AG08395 (cell line): ENCODE measurements at places on chromosomes 3 and 15.

- no peak for DNase-seq
Observed at GRCh38 chr3:174659511-174659910, 199.6 kb upstream of the NAALADL2 start.

- no peak for DNase-seq
Observed at GRCh38 chr15:77568014-77568972, 64.4 kb downstream of the LINGO1 start.

DNA sequence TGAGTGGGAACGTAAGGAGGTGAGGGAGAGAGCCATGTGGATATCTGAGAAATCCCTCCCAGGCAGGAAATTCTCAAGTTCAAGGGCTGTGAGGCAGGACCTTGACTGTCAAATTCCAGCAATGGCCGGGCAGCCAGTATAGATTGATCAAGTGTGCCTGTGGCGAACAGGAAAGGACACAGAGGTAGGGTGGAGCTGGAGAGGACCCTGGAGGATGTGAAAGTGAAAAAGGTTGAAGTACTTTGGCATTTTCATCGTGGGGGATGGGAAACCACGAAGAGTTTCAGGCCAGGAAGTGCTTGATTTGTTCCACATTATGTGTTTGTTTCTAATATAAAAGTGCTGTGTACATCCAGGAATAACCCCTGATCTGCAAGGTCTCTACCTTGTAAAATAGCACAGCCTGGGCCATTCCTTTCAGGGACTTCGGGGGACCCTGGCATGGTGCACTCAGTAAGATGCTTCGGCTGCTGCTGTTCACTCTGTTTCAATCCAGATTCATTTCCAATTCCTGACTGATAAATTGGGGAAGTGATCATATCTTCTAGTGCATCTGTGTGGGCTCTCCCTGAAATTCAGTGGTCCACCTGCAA, 156.6 kb downstream of the MCTP2 start:
- DNase-seq, result no peak

DNA sequence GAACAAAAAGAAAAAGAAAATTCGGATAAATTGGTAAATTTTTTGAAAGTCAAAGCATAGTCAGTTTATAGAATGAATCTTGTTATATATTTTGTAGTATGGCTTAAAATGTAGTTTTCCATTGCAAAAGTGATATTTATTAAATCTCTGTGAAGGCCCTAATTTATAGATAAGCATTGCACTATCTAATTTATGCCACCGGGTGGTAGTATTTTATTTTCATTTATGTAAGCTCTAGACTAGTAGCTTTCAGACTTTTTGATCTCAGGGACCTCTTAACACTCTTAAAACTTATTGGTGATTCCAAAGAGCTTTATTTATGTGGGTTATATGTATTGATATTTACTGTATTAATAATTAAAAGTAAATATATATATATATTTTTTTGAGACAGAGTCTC, 133.9 kb upstream of the LRRFIP2 start:
- peak; percentile 23 for DNase-seq

- no peak for DNase-seq
Observed at GRCh38 chr3:14328422-14328821, 74.0 kb upstream of the SLC6A6 start.

GRCh38 chr3:189652042-189652441, 20.9 kb downstream of the TP63 start:
- DNase-seq, result no peak

DNA sequence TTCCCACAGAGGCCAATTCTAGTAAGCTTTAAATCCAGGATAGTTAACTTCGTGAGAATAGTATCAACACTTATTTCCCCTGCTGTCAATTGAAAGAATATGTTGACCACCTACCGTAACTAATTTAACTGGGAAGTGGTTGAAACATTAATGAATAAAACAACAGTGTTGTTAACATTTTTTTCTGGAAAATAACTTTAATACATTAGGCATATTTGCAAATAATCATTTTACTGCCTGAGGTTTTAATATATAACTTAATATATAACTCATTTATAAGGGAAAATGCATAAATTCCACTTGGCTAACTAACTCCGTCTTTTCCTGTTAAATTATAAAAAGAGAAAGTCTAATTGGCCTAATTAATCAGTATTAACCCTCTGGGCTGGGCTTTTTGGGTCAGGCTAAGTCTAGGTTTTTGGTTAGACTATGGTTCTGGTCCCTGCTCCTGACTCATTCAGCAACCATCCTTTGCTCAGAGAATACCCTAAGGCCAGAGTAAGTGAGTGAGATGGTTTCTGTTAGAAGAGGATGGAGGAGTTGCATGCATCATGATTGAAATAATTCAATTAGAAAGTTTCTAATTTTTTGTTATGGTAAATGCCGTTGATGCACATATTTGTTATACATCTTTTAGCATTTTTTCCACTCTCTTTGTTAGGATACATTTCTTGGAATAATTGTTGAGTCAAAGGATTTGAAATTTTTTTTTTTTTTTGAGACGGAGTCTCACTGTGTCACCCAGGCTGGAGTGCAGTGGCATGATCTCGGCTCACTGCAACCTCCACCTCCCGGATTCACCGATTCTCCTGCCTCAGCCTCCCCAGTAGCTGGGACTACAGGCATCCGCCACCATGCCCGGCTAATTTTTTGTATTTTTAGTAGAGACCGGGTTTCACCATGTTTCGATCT, 10.8 kb upstream of the SKIL start:
- peak; percentile 68 for DNase-seq

DNA sequence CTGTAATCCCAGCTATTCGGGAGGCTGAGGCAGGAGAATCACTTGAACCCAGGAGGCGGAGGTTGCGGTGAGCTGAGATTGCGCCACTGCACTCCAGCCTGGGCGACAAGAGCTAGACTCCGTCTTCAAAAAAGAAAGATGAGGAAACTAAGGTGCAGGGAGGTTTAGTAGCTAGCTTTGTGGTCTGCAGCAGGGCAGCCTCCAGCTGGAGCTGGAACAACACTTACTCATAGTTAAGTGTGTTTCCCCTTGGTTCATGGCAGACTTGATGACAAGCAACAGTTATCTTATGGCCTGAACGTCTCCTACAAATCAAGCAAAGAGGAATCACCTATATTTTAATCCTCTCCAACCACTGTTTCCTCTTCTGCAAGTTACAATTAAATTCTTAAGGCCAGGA, 12.6 kb downstream of the KAT2B start:
- no peak for DNase-seq

- no peak for DNase-seq
Observed at GRCh38 chr15:51160484-51160883, 65.8 kb upstream of the TNFAIP8L3 start.
